Neural crest cell (in vitro differentiated cells): ENCODE measurements at places on chromosomes 12 and 14.

- DNase-seq, result no peak
Observed at GRCh38 chr12:40992674-40993073, 195.4 kb upstream of the PDZRN4 start.

GRCh38 chr12:107597695-107598410 is 87.7 kb upstream of the PWP1 start:
- no peak for DNase-seq

DNA sequence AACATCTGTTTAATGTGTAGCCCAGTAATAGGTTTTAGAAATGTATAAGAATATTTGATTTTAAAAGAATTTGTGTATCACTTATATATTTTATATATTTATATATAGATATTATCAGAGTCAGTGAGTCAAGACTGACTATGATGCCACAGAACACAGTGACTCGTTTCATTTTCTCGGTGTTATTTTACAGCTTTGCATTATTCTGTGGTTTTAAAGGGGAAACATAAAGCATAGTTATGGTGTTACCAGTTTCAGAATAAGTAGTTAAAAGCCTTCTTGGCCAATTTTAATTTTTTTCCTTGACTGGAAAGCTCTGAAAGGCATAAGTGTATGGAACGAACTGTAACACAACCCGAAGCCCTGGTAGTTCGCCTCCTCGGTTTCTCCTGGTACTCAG is 91.0 kb downstream of the GRIP1 start:
- no peak for DNase-seq

DNA sequence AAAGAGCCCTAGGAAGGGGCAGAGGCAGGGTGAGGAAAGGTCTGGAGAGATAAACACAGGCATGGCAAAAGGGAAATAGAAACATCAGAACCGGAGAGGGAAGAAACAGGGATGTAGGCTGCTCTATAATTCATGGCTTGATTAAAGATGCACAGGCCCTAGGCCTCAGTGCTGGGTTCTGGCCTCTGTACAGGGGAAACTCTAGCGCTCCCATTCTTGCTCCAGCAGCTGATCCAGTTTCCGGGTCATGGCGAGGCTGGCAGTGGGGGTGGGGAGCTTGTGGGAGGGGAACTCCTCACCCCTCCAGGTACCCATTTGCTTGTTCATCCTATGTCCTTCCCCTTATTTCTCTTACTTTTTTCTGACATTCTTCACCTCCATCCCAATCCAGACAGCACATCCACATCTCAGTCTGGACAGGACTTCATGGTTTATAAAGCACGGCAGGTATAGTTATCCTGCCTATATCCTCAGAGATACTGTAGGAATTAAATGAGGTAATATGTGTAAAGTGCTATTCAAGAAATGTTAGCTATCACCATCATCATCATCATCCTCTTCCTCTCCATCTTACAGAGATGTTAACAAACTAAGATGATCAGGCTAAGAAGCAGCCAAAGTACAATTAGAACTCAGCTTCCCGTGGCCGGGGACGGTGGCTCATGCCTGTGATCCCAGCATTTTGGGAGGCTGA is 8.0 kb upstream of the GPR84 start:
- DNase-seq, result no peak

GRCh38 chr12:120630104-120630892 is 10.1 kb upstream of the CABP1 start:
- no peak for DNase-seq

GRCh38 chr12:3641428-3642018 is 111.4 kb downstream of the CRACR2A start:
- no peak for DNase-seq

DNA sequence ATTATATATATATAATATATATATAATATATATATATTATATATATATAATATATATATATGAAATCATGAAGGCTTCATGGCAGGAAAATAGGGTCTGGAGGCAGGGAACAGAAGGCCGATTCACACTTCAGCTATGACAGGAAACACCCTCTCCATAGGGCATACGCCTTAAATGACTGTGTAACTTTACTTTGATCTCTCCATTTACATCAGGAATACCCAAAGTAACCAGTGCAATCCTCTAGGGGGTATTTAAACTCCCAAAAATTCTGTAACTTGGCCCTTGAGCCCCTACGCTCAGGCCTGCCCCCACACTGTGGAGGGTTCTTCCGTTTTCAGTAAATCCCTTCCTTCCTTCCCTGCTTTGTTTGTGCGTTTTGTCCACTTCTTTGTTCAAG is 40.4 kb upstream of the PPP2R5C start:
- no peak for DNase-seq

DNA sequence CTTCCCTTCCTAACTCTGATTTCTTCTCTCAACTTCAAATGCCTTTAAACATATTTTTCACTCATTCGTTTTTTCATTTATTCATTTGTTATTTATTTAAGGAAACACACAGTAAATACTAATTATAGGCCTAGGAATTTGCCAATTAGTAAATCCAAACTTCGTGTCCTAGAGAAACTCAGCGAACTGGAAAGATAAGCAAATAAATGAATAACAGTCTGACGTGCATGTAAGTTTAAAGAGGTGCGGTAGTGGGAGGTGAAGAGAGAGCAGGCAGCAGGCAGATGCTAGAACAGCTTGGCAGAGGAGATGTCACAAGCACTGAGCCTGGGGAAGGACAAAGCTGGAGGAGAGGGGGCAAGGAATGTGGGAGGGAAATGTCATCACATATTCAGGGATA is 228.2 kb downstream of the DPY19L2 start:
- no peak for DNase-seq

DNA sequence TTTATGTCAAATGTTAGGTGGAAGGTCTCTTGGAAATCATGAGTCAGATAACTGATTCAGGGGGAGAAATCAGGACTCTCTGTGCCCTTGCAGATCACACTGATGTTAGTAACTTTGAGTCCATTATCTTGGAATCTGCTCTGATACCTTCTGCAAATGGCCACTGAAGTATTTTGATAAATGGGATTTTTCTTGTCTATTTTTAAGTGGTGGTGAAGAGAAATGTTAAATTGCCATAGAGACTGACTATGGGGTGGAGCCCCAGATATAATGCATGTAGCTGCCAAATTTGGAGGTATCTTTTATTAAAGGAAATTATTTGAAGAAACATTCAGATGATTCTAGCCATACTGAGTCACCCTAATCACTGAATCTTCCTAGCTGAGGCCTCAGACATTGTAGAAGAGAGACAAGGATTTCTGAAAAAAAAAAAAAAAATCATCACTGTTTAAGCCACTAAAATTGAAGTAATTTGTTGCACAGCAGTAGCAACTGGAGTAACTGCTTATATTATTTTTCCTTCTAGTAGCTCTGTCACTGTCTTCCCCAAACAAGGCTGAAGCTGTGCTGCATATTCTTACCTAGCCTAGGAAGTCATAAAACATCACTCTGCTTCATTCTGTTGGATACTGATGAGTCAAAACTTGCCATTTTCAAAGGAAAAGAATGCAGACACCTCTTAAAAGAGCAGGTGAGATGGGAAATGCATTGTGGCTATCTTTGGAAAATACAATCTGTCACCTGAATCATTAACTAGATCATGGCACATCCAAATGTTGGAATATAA is 36.0 kb upstream of the CLEC14A start:
- DNase-seq, result no peak

GRCh38 chr14:81474148-81474492 is 59.5 kb downstream of the SEL1L start:
- no peak for DNase-seq

GRCh38 chr14:32202491-32202997 is 525 bp downstream of the RNU6-8 start:
- peak; percentile 11 for DNase-seq

- peak; percentile 62 for DNase-seq
Observed at GRCh38 chr12:19129486-19130223, at the start of gene PLEKHA5. Gene PLEKHA5 (plus strand): TSS chr12:19129733. CDS start chr12:19129800, 67 bp downstream.

GRCh38 chr14:21796916-21797315 is 123.3 kb upstream of the OR4E1 start:
- DNase-seq, result no peak

GRCh38 chr12:7749442-7749841 is 2.3 kb upstream of the CLEC4C start:
- no peak for DNase-seq

- DNase-seq, result no peak
Observed at GRCh38 chr14:59341858-59342477, 123.2 kb downstream of the GPR135 start.

- no peak for DNase-seq
Observed at GRCh38 chr12:115700896-115701465, 576.5 kb downstream of the MED13L start.

GRCh38 chr12:85569261-85569660 is 266.9 kb downstream of the RASSF9 start:
- DNase-seq, result no peak

DNA sequence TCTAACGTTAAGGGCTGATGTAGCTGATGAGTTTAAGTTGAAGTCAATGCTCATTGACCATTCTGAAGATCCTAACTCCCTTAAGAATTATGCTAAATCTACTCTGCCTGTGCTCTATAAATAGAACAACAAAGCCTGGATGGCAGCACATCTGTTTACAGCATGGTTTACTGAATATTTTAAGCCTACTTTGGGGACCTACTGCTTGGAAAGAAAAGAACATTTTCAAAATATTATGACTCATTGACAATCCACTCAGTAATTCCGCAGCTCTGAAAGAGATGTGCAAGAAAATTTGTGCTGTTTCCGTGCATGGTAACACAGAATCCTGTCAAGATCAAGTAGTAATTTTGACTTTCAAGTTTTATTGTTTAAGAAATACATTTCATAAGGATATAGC is 35.0 kb upstream of the NAV3 start:
- no peak for DNase-seq

- DNase-seq, result no peak
Observed at GRCh38 chr12:52091869-52092268, 12.4 kb downstream of the SMIM41 start.

GRCh38 chr14:50615056-50615455 is 53.0 kb downstream of the SAV1 start:
- DNase-seq, result no peak

DNA sequence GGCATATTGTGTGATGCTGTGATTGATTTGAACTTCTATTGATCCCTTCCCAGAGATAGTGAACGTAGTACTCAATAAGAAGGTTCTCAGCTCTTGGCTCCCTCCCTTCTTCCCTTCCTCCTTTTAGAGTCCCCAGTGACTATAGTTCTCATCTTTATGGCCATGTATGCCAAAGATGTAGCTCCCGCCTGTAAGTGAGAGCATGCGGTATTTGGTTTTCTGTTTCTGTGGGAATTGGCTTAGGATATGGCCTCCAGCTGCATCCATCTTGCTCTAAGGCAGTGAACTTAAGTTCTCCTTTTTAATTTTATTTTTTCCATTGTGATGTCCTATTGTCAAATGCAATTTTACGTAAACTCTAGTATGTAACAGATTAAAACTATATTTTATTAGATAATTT is 109.5 kb downstream of the AEBP2 start:
- no peak for DNase-seq

GRCh38 chr12:132542661-132543060 is 52.7 kb downstream of the FBRSL1 start:
- no peak for DNase-seq

DNA sequence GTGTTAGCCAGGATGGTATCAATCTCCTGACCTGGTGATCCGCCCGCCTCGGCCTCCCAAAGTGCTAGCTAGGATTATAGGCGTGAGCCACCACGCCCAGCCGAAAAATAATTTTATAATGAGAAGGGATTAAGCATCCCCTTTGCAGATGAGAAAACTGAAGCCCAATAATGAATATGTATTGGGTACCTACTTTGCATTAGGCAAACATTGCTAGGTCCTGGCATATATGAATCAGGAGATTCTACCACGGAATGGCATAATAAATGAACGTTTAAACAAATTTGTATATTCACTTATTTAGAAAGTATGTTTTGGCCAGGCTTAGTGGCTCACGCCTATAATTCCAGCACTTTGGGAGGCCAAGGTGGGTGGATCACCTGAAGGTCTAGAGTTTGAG is 32.4 kb downstream of the TULP3 start:
- DNase-seq, result no peak

GRCh38 chr12:113867258-113867657 is 98.9 kb downstream of the RBM19 start:
- peak; percentile 30 for DNase-seq

- DNase-seq, result no peak
Observed at GRCh38 chr12:6215932-6216494, 15.8 kb downstream of the CD9 start.

GRCh38 chr12:54535474-54535873 is 13.9 kb upstream of the PDE1B start:
- DNase-seq, result no peak

- DNase-seq, result no peak
Observed at GRCh38 chr14:102537981-102538601, 28.5 kb upstream of the ANKRD9 start.

- DNase-seq, result no peak
Observed at GRCh38 chr14:99125113-99125512, 146.9 kb downstream of the BCL11B start.

DNA sequence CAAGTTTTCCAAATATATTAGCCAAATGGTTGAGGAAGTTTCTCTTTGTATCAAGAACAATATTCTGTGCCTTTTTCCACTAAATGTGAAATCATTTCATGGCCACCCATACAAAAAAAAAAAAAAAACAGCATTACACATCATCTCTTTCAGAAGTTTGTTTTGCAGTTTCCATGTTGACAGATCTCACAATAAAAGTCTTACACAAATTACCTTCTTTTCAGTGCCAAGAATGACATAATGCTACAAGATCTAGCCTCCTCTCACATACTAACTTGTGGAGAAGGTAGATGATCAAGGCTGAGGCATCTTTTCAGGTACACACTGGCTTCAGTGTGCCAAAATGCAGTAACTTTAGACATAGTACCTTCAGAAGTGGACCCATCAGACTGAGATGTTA is 35.3 kb downstream of the PRKD1 start:
- DNase-seq, result no peak

DNA sequence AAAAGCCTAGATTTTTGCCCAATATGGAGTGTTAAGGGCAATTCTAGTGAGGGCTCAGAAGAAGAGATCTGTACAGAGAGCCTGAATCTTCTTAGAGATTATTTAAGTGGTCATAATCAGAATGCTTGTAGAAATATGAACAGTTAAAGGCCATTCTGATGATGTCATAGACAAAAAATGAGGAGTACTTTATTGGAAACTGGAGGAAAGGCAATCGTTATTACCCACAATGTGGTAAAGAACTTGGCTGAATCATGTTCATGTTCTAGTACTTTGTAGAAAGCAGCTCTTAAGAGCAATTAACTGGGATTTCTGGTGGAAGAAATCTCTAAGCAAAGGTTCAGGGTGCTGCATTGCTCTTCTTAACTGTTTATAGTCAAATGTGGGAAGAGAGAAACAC is 36.4 kb upstream of the SYT10 start:
- no peak for DNase-seq

GRCh38 chr12:4736091-4736490 is 15.9 kb downstream of the GALNT8 start:
- DNase-seq, result no peak

DNA sequence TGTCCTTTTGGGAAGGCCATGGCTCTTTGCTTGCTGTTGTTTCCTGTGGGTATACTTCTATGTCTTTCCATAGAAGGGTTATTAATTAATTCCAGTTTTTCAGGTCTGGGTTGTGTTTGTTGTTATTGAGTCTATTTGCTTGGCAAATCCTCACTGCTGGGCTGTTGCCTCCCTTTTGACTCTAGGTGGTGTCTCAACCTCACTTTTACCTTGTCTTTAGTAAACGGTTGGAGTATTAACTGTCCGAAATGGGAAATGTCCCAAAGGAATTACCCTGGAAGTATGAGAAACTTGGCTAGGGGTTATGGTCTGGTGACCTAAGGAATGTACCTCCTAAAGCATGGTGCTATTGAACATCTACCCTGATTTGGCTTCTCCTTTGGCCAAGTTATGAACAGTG is 16.7 kb downstream of the PRH1 start:
- no peak for DNase-seq

- no peak for DNase-seq
Observed at GRCh38 chr12:29131539-29131938, 17.5 kb upstream of the FAR2 start.

GRCh38 chr12:106794369-106794768 is 19.9 kb downstream of the RIC8B start:
- no peak for DNase-seq
